ENCODE measurements at places on chromosomes 5 and 9.

DNA sequence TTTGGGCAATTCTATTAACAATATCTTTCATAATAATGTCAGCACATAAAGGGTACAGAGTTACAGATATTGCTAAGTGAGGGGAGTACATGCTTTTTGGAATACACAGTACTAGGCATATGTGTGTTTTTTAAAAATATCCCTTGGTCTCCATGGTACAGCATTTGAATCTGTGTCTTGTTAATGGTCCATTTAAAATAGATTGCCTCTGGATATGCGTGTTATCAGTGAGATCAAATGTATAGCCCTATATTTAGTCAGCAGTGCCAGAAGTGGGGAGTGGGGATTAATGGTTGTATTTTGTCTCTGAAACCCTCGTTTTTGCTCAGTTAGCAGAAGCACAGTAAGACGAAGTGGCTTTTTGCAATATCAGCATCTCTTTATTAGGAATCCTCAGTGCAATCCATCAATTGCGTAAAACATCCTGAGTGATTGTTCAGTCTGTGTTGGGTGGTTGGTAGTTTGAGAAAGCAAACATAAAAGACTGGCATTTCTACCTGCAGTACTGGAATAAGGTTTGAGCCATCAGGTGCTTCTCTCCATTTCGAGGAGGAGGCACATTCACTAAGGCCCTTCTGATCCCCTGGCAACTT, 19.0 kb downstream of the SKP2 start:
- DNase-seq = no peak

GRCh38 chr9:27870404-27870803, 297.1 kb upstream of the C9orf72 start:
- DNase-seq = peak; percentile 45

DNA sequence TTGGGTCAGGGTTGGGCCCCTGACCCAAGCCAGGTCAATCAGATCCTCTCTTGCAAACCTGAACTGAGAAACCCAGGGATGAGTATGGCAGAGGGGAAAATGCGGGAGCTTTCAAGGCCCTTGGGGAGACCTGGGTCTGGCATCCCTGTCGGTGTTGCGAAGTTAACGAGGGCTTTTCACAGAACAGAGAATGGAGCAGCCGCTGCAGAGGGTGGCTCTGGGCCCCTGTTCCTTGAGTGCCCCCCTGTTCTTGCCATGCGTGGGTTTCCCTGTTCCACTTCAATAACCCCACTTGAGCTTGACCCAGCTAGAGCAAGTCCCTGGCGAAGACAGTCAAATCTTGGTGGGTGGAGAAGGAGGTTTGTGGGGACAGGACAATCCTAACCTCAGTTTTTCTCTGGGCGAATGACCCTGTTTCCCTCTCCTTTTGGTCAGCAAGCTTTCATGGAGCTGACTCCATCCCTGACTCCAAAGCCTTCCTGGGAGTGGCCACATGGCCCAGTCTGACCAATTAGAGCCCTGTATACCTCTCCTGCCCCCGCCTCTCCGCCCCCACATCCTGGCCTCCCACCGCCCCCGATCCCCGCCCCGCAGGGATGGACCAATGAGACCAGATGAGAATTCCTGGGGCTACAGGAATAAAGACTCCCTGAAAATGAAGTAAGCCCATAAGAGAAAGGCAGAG, 2.9 kb upstream of the VDAC1 start:
- DNase-seq = no peak

- no peak for DNase-seq
Measured at GRCh38 chr5:80641353-80641752, 13.1 kb upstream of the MSH3 start.

DNA sequence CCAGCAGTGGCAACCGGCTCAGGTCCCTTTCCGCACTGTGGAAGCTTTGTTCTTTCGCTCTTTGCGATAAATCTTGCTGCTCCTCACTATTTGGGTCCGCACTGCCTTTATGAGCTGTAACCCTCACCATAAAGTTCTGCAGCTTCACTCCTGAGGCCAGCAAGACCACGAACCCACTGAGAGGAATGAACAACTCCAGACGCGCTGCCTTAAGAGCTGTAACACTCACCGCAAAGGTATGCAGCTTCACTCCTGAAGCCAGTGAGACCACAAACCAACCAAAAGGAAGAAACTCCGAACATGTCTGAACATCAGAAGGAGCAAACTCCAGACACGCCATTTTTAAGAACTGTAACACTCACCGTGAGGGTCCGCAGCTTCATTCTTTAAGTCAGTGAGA, 103.5 kb downstream of the GLIS3 start:
- DNase-seq = no peak

DNA sequence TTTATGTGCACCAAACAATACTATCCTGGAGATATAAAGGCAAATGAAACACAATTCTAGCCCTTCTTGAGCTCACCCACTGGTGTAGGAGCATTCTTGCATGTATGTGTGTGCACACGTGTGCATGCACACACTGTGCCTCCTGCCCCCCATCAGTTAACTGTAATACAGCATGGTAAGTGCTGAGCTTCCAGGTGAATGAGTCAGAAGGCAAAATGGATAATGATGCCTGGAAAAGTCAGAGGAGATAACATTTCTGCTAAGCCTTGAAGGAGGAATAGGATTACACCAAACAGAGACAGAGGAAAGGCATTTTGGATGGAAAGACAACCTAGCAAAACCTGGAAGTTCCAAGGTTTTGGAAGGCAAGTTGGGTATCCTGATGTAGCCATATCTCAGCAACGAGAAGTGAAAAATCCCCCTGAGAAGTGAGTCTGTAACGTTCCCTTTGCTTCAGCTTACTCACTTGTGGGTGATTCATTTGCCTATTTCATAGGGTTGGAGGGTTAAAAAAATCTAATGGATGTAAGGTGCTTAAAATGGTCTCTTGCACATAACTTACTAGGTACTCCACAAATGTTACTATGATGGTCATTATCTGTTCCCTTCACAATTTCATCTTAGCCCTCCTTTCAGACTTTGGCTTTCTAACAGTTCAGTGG, 101.4 kb upstream of the STC2 start:
- DNase-seq = no peak

- DNase-seq = no peak
Measured at GRCh38 chr9:107562798-107563197, 73.2 kb upstream of the KLF4 start.

GRCh38 chr5:79932510-79933504, 58.3 kb downstream of the MTX3 start:
- DNase-seq = no peak

- DNase-seq = no peak
Measured at GRCh38 chr5:143402553-143403333, 743 bp downstream of the NR3C1 start.

- no peak for DNase-seq
Measured at GRCh38 chr9:77616191-77616590, 31.9 kb downstream of the GNA14 start.

Measured in H4 (cell line).